ENCODE measurements at places on chromosomes 2 and 18.

DNA sequence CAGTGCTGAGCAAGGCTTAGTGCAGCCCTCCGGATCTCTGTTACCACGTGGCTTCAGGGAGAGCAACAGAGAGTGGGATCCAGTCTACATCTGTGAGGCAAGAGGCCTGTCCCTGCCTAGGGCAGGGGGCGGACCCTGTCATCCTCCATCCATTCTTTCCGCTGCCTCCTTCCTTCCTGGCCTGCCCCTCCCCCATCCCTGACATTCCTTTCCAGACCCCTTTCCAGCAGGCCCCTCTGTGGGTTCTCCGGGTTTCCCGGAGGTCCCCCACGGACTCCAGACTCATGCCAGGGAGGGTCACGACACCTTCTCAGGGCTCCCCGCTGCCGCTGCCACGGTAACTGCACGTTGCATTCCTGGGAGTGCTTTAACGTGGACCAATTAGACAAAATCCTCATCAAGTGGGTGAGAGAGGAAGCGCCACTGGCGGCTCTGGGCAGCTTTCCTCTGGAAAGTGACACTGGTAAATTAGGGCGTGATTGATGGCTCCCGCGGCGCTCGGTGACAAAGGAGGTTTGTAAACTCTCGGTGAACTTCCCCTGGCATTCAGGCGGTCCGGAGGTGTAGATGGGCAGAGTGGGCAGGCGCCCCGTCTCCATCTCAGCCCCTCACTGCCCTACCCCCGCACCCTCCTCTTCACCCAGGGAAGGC is 11.4 kb downstream of the ATOH8 start:
- no peak for DNase-seq

GRCh38 chr18:74928194-74928968 is 280.6 kb downstream of the PTGR3 start:
- DNase-seq: no peak

DNA sequence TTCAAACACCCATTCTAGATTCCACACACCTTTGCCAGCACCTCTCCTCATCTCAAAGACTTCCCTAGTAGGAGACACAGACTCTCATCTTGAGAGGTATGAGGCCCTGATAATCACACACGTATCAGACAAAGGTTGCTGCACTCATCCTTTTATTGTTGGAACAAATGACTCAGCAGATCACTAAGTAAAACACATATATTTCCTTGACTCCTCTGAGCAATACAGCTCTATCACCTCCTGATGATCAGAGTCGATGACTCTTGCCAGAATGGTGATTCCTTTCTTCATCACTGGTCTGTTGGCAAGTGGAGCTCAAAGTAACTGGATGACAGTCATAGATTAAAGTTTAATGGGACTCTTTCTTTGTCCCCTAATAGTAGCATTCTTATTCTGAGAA is 1049.2 kb upstream of the ZEB2 start:
- DNase-seq: no peak

GRCh38 chr2:121203591-121204249 is 81.3 kb downstream of the TFCP2L1 start:
- no peak for DNase-seq

DNA sequence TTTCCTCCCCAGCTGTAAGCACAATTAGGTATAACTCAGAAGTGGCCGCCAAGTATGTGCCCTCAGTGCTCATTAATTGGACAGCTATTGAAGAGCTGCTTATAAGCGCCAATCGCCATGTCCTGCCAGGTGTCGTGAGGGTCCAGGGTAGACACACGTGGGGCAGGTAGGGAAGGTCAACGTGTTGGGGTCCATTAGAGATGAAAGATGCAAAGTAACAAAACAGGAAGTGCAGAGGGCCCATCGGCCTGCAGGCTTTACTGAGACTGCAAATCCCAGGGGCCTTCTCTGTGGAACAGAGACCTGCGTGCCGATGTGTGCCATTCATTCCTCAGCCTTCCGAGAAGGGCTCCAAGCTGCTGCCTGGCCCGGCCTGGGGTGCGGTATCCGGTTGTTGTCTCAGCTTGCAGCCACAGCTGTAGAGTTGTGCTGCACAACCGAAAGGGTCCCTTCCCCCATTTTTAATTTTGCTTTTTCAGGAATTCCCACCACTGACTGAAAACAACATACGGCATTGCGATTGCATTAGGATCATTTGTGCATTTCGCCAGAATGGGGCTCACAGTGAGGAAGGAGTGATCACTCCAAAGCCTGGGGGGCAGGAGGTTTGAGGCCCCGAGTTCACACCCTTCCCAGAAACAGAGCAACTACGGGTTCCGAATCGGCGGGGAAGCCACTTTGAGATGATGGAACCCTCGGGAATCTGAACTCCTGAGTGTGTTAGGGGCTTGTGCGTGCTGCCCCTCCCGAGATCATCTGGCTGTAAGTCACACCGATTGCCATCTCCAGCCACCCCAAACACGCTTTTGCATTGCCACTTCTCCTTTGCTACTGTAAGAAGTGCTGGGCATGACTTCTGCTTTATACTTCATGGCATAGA is 94.3 kb downstream of the TSHZ1 start:
- no peak for DNase-seq

DNA sequence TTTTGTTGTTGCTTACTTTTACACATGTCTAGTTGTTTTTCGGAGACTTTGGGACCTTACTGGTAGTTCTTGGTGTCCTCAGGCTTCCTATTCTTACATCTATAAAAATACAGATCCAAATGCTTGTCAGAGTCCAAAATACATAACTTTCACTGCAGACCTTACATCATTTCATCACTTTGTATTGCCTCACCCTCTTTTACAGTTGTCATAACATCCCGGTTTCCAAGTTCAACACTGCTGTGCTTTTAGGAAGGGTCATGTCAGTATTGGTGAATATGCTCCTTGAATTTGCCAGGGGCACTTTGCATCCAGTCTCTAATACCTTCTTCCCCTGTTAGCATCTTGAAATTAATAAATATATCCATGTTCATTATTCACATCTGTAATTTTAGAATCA is 518.2 kb upstream of the RAB12 start:
- DNase-seq: no peak

- no peak for DNase-seq
Observed at GRCh38 chr18:37467002-37467662, 98.5 kb downstream of the CELF4 start.

DNA sequence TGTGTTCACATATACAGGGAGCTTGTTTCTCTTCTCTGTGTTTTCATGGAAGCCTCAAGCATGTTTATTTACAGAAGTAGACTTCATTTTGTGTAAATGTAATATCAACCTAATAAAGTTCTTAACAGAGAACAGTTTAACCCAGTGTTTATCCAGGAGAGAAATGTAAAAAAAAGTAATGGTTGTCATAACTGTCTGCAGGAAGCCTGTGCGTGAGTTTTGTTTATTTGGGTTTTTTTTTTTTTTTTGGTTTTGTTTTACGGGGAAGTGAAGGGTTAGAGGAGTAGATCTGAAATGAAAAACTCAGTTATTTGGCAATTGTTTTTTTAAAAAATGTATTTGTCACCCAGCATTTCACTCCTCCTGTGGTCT is 124.7 kb downstream of the RAPGEF4 start:
- no peak for DNase-seq

DNA sequence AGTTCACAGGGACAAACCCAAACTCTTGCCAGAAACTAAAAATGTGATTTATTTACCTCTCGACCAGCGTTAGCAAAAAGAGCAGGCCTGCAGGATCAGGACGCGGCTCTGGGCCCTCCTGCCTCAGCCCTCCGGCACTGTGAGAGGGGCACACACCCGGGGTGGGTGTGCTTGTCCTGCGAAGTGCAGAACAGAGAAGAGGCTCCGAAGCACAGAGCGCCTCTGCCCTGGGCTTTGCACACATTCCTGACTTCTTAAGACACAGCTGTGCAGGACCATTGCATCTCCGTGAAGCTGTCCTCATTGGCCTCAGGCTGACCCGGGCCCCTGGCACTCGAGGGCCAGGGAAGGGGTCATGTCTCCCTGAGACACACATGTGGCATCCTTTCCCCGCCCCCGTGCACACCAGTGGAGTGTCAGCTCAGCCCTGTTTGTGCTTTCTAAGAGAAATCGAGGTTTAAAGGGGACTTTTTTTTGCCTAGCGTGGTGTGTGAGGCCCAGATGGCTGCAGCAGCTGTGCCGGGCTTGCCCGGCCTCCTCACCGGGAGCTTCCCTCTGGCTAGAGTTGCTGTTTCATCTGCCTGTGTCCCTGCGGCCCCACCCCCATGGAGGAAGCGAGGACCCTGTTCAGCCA is 9.9 kb upstream of the NFATC1 start:
- no peak for DNase-seq

GRCh38 chr2:147275943-147276342 is 568.9 kb upstream of the ACVR2A start:
- DNase-seq: no peak

GRCh38 chr2:181679544-181679979 is 755 bp downstream of the NEUROD1 start:
- no peak for DNase-seq

GRCh38 chr2:1140389-1141003 is 189.8 kb downstream of the SNTG2 start:
- DNase-seq: peak; percentile 24

GRCh38 chr2:101149241-101150192 is 1.7 kb downstream of the TBC1D8 start:
- DNase-seq: no peak

- DNase-seq: no peak
Observed at GRCh38 chr2:45884126-45884525, 232.7 kb downstream of the PRKCE start.

DNA sequence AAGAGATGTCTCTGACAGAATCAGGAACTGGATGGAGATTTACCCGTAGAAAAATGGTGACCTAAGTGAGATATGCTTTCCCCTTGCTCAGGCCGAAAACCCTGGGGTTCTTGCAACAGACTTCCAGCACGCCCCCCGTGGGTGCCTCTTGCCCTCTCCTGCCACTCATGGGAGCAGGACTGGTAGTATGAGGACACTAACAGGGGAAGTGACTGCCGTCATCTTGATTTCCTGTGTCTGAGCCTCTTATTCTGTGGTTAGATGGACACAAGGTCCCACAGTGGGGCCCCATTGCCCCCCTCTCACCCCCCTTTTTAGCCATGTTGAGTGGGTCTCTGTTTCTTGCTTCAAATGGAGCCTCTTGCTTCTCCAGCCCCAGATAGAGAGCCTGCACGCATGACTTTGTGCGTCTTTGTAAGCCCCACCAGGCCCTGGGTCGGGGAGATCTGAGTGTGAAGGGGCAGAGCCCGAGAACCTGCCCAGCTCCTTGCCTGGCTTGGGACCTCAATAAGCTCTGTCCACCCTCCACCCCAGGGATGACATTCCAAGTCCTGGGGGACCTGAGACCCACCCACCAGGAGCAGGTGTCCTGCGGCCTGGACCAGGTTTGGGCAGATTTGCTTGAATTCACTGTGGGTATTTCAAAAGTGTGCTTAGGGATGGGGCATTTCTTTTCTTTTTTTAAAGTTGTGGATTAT is 12.6 kb downstream of the GNLY start:
- no peak for DNase-seq

GRCh38 chr2:236646441-236646840 is 76.8 kb downstream of the ACKR3 start:
- DNase-seq: no peak

DNA sequence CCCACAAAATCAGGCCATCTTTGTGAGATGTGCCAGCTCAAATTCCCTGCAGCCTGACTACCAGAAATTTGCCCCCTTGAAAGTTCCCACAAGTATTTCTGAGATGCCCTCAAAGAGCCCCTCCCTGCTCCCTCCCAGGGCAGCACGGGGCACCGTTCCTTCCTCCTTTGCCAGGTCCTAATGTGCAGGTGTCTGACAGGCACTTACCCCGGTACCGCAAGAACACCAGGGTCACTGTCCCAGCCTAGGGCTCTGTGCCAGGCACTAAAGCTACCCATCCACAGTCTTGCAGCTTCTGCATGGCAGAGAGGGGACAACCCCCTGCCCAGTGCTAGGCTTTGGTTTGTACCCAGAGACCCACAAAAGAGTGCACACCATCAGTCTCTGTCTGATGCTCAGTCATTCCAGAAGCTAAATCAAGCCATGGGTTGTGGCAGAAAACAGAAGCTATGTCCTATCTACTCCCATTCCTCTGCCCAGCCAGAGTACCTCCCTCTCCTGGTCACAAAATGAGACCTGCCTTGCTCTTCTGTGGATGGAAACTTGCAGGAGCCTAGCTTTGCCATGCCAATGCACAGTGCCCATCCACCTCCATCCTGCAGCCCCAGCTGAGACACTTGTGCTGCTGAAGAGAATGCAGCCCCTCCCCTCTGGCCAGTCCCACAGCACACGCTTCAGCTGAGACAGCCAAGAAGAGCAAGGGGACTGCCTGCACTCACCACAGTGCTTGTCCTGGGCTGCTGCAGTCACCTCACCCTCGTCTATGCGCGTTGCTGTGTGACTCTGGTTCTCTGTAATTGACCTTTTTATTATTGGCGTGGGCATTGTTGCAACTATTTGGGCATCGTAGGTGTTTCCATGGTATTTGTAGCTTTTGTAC is 48.7 kb downstream of the INPP5D start:
- DNase-seq: no peak

DNA sequence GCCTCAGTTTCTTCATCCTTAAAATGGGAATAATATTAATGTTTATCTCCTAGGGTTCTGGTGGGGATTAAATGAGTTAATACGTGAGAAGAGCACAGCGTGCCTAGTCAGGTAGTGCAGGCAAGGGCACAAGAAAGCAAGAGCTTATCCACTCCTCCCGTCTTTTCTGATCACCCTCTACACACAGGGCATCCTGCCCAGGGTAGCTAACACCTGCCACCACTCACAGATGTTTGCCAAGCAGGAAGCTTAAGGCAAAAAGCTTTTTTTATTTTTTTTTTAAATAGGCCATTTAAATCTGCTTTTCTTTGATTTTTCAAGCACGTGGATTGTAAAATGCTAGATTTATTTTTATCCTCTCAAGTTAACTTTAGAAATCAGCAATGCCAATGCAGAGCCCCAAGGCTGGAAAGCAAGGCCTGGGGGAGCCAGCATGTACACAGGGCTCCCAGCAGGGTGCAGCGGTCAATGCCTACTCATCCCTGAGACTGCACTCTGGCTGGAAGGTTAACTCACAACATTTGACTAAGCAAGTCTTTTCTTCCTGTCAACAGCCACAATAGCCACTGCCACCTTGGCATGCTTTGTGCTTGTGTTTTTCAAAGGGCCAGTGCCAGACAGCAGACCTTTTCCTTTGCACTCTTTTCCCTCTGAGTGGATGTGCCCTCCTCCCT is 86.5 kb upstream of the ACAA2 start:
- no peak for DNase-seq

- no peak for DNase-seq
Observed at GRCh38 chr2:84811839-84812431, 68.9 kb downstream of the TRABD2A start.

DNA sequence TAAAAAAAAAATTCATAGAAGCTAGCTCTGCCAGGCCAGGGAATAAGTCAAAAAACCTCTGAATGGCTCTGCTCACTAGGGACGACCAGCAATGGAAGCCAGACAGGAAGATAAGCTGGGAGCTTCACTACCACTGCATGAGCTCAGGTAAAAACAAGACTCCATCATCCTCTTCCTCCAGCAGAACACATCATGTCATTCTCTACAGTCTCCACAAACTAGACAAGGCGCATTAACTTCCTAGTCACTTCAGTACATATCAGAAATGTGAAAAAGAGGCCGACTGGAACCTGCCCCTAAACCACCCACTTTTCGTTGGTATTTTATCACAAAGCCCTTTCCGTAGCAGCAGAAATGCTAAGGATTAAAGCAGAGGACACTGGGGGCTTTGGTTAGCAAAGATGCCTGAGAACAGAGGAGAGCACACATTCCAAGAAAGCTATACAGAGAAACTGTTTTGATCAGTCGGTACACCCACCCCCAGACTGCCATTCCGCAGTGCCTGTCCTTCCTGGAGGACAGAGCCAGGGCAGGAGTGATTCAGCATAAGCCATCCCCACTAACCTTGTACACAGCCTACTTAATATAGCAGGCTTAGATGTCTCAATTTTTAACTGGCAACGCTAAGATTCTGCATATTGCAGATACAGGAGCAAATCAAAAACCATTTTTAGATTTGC is 53.4 kb downstream of the AAK1 start:
- DNase-seq: peak; percentile 71

GRCh38 chr2:120094795-120095194 is 81.9 kb downstream of the EPB41L5 start:
- no peak for DNase-seq

Measured in hematopoietic multipotent progenitor cell treated with erythropoietin and hydrocortisone succinate and interleukin-3 and kit ligand, for 17 days (in vitro differentiated cells).